SJSA1 (cell line): ENCODE measurements at places on chromosomes 5 and 9. TPM values are rescaled to one million over a fixed set of nuclear protein-coding genes. Genes with fewer than 3 reads are reported as not detected.

- no peak for DNase-seq
Observed at GRCh38 chr9:23674016-23674585, 151.9 kb downstream of the ELAVL2 start.

GRCh38 chr9:34715639-34716215, 5.8 kb upstream of the CCL21 start:
- no peak for DNase-seq

GRCh38 chr5:157259699-157260098, 6.2 kb upstream of the CYFIP2 start:
- no peak for DNase-seq

DNA sequence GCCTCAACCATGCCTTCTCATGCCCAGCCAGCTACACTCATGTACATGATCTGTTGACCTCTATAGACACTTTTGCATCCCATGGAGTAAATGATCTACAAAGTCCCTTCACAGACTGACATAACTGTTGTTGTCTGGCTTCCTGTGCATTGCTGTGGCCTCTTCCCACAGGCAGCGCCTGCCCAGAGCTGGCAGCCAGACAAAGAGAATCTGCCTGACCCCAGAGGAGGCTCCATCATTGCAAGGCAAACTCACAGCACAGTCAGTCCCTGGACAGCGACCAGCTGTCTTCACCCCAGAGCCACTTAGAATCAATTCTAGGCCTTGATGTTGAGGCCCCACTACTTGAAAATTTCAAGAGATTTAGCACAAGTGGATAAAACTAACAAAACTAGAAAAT, 65.5 kb downstream of the INSYN2B start:
- no peak for DNase-seq

DNA sequence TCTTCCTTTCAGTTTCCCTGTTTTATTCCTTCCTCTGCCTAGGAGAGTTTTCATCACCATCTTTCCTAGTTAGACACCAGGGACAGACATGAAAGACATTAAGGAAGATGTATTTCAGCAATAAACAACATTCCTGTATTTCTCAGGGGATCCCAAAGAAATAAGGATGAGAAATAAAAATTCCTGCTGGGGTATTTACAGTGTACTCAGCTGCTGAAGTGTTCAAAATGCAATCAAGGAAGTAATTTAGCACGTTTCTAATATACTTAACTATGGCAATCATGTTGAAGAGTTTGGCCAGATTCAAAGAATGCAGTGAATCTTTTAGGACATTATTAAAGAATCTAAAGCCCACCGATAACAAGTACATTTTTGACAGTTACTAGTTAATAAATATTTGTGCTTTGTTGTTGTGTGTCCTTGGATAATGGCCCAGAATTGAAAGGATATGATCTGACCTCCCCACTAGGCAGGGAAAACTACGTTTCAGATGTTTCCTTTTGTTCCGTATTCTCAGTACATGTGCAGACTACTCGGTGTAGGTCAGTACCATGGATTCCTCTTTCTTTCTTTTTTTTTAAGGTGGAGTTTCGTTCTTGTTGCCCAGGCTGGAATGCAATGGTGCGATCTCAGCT, 46.8 kb downstream of the INIP start:
- DNase-seq: no peak

DNA sequence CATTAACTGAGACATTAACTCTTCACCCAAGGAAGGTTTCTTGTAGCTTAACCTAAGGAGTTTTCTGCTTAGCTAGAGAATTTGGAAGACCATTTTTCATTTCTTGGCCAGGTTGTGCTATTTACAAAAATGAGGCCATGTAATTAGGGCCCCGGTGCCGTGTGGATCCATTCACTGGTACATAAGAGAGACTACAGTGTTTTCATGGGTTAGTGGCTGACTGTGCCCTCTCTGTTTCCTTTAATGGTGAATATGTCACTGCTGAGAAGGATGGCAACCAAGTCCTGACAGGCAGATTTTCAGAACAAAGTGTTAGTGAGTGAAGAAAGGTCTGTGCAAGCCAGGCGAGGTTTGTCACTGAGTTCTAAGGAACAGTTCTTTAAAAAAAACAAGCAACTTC, 15.4 kb downstream of the MEGF10 start:
- no peak for DNase-seq

Gene TTC1
- total RNA-seq: 97.9 and 101 TPM in 2 replicates

DNA sequence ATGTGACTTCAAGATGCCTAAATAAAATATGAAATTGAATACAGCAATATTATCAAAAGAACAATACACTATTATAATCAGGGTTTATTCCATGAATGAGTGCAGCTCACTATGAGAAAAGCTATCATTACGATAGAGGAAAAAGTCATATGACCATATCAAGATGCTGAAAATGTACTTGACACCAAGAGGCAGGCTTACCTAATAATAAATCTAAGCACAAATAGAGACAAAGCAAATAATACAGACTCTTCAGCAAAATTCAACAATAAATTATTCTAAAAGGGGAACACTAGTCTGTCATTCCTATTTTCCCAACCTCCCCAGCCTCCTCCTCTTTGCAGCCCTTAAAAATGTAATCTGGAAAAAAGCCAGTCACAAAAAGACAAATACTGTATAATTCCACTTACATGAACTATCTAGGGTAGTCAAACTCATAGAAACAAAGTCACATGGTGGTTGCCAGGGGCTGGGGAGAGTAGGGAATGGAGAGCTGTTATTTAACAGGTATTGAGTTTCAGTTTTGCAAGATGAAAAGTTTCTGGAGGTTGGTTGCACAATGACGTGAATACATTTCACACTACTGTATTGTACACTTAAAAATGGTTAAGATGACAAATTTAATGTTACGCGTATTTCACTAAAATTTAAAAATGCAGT, 148.4 kb downstream of the NFIB start:
- DNase-seq: no peak

- DNase-seq: no peak
Observed at GRCh38 chr5:159907689-159908590, 8.3 kb upstream of the ADRA1B start.

GRCh38 chr5:126143622-126144021, 279.6 kb upstream of the GRAMD2B start:
- DNase-seq: no peak

DNA sequence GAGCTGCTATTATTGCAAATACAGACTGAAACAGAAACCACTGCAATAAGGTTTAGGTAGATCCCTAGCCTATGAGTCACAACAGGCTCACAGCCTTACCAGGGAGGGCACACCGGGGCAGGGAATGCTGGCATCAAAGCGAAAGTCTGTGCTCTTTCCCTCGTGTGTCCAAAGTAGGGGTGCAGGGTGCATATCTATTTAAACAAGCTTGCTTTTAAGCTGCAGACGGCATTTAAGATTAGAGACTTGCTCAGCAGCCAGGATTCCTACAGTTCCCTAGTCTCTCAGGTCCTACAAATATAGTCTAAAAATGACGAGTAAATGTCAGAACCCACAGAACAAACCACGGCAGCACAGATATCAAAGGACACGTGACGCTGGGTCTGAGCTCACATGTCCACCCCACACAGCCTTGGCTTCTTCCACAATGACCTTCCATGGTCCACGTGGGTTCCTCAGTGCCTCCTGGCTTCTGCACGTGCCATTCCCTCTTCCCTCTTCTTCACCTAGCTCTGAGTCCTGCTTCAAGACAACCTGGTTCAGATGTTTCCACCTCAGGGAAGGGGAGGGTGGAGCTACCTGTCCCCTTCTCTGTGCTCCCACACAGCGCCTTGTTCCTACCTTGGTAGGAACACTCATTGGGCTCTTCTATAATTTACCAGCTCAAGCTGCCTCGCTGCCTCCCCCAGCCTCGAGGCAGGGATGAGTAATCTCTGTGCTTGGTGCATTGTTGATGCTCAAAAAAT, 193.2 kb downstream of the MAPKAP1 start:
- DNase-seq: peak; percentile 63

DNA sequence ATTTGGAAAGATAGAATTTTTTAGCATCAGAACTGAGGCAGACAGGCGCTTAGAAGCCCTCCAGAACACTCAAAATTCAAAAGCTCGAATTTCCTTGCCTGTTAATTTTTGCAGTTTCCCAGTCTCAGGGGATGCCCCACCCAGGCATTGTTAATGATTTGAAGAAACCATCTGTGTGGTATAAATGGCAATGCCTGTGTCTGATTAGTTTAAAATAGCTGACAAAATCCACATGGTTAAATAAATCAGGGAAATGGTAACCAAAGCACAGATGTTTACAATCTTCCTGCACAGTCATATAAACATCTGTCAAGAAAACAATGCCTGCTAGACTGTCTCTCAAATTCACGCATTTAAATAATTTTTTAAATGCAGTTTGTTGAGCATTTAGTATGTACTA, 185.2 kb upstream of the RGMB start:
- peak; percentile 75 for DNase-seq

DNA sequence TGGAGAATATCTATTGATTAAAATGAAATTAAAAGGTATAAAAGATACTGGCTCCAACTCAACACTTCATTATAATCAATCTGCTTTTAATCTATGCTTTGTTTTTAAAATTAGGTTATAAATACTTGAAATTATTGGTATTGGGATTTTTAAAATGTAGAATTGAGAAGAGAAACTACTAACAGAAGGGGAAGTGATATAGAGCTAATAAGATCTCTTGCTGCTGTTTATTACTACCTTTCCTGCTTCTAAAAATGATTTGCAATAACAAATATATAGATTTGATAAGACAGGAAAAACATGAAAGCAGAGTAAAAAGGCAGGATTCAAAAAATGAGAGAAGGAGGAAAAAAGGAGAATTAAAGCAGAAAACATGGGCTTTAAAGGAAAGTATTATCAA, 209.3 kb upstream of the NREP start:
- no peak for DNase-seq

- no peak for DNase-seq
Observed at GRCh38 chr9:89621676-89622075, 16.9 kb downstream of the GADD45G start.

- DNase-seq: no peak
Observed at GRCh38 chr5:176732306-176732705, 78.1 kb upstream of the UNC5A start.

GRCh38 chr5:167731951-167732350, 559.5 kb upstream of the WWC1 start:
- DNase-seq: no peak

GRCh38 chr5:52811067-52811749, 23.5 kb downstream of the ITGA1 start:
- no peak for DNase-seq

Gene WDR41
- total RNA-seq: 113 and 194 TPM in 2 replicates

GRCh38 chr5:20348321-20348720, 360.3 kb upstream of the CDH18 start:
- DNase-seq: no peak

DNA sequence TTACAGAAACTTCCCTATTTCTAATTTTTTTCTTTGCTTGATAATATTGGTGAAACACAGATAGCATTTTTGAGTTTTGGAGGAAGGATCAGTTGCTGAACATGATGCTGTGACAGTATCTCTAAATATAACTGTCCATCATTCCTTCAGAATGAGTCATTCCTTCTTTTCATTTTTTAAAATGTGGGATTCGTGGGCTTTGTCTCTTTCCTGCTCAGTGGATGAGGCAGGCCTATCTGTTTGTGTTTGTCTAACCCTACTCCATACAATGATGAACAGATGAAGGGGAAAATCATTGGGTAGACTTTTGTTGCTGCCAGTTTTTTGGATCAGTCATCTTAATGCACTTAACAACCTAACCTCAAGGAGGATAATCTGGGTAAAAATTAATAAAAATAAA, 15.7 kb upstream of the OR13C8 start:
- peak; percentile 29 for DNase-seq
